Small intestine (tissue), 16 donors: ENCODE measurements at places on chromosomes 12 and 14. TPM values are rescaled to one million over a fixed set of nuclear protein-coding genes. Genes with fewer than 3 reads are reported as not detected.

DNA sequence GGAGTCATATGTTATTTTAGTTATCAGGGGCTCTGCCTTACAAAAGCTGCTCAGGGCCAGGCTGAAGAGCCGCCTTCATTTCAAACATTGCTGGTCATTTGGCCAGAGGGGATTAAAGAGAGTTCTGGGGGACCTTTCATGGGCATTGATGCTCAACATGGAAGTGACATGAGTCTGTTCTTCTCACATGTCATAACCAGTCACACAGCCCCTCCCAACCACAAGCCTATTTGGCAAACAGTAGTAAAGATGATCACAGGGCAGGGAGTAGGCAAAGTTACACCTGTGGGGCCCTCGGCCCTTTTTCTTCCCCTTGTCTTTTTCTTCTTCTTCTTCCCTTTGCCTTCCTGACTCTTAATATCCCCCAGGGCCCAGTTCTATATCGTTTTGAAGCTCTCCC, 33.3 kb downstream of the CFAP54 start:
- no peak for DNase-seq

GRCh38 chr12:24467226-24467625, 481.7 kb downstream of the BCAT1 start:
- DNase-seq = no peak

DNA sequence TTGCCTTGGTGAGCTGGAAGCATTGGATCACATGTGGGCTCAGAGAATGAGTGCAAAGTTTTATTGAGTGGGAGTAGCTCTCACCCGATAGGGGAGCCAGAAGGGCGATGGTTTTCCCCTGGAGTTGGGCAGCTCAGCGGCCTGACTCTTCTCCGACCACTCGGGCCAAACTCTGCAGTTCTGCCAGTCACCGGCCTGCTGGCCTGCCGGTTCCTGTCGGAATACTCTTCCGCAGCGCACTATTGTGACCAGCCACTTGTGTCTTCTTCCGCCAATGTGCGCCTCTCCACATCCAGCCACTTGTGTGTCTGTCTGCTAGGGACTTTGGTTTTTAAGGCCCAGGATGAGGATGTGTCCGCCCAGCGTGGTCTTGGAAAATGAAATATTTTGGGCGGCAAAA, 43.5 kb upstream of the PRKD1 start:
- DNase-seq = no peak

- peak; percentile 89 for DNase-seq
These were observed 114.3 kb downstream of the DIP2B start for GRCh38 chr12:50618864-50619609.

GRCh38 chr12:81303935-81304334, 226.1 kb downstream of the ACSS3 start:
- DNase-seq = no peak

GRCh38 chr14:44309331-44309730, 197.8 kb downstream of the FSCB start:
- DNase-seq = no peak

- no peak for DNase-seq
These were observed 48.7 kb downstream of the CCDC88C start for GRCh38 chr14:91368776-91369416.

Gene NXPH4
- 0.27 TPM for polyA plus RNA-seq

Gene KRT80
- polyA plus RNA-seq = 0.13 TPM
